SHP77 (cell line): ENCODE measurements at places on chromosomes 7 and 10.
A peak's percentile ranks its signal among the peaks of the same experiment; 100 is the strongest.

DNA sequence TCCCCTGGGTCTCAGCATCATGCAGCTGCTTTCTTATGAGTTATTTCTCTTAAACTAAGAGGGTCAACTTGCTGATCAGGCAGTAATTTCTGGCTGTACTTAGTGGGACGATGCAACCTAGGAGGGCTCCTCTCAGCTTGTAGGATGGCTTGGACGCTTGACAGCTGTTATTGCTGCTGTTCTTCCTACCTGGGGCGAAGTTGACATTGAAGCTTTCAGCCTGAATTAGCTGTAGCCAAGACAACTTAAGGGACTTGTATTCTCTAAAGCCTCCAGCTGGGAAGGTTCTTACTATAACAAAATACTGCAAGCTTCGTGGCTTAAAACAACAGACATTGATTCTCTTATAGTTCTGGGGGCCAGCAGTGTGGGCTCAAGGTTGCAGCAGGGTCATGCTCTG, 224.9 kb downstream of the ACTR3B start:
- DNase-seq = no peak

- peak; percentile 64 for DNase-seq
Measured at GRCh38 chr10:112490545-112490944, 43.5 kb downstream of the VTI1A start.

DNA sequence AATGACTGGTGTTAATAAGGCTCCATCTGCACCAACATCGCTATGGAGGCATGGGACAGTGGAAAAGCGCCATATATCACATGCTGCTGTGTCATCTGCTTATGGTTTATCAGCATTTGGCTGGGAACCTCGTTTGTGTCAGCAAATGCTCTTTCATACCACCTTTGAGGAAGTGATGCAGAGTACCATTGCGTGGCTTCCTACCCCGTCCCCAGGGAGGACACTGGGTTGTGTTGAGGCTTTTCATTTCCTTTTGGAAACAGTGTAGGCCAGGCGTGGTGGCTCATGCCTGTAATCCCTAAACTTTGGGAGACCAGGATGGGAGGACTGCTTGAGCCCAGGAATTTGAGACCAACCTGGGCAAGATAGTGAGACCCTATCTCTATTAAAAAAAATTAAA, 6.8 kb downstream of the TACR2 start:
- no peak for DNase-seq

DNA sequence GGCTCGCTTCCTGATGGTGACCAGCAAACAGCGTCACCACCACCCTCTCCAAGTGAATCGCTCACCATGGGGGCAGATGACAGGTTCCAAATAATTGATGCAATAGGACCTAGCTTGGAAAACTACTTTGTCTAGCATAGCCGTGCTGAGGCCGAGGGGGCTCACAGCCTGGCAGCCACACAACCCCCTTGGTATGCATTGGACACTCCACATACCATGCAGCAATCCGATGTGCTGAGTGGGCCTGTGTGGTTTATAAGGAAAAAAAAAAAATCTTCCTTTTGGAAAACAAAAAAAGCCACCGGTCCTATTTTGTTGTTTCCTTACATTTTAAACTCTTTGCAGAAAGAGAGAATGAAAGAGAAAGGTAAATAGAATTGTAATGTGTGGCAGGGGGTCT, 15.1 kb downstream of the GATA3 start:
- no peak for DNase-seq

GRCh38 chr10:69573056-69573806, at the start of gene NEUROG3:
Gene NEUROG3 (minus strand): TSS chr10:69573422. CDS start chr10:69573043, 379 bp downstream.
- DNase-seq = no peak

- no peak for DNase-seq
Measured at GRCh38 chr7:148871551-148871950, 12.5 kb downstream of the EZH2 start.

- no peak for DNase-seq
Measured at GRCh38 chr7:144584726-144585125, 181.2 kb upstream of the NOBOX start.

DNA sequence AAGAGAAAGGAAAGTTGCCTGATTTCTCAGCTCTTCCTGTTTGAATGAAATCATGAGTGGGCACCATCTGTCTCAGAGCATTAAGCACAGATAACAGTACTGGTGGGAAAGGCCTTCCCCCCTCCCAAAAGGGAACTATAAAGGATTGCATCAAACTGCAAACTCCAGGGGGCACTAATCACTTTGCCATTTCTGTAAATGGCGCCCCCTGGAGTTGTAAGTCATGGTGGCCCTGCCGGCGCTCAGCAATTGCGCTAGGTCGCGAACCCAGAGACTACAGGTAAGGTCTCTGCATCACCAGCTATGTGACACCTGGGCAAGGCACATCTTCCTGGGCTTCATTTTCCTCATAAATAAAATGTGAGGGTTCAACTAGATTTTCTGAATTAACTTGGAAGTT, 11.1 kb downstream of the LRRC4 start:
- no peak for DNase-seq

- DNase-seq = no peak
Measured at GRCh38 chr10:121330563-121330962, 267.7 kb downstream of the FGFR2 start.

DNA sequence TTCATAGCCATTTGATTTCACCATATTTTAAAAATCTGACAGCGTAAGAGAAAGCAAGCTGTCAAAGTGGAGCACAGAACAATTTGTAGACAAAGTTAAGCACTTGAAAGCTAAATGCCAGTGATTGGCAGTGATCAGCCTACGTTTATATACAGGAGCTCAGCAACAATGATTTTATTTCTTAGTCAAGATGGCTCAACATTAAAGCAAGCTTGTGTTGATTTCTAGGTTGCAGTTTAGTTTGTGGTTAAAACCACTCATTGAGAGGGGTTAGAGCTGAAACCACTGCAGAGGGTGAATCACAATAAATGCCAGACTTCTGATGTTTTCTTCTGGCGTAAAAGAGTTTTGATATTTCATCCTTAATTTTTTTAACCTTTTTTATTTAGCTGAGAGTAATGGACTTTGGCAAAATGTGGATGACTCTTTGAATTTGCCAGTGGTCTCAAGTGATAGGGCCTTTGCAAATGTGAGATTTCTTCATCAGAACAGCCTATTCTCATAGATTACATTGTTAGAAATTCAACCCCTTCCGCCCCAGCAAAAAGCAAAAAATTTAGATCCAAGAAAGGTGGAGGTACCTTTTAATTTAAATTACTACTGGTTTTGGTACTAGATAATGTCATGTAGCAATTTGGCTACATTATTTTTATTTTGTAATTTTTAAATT, 73.8 kb downstream of the SHOC2 start:
- no peak for DNase-seq

- DNase-seq = no peak
Measured at GRCh38 chr7:70594170-70594569, 537.8 kb upstream of the GALNT17 start.

- no peak for DNase-seq
Measured at GRCh38 chr7:31023877-31024276, 28.2 kb upstream of the ADCYAP1R1 start.

- peak; percentile 7 for DNase-seq
Measured at GRCh38 chr7:21146642-21147423, 281.1 kb upstream of the SP4 start.

DNA sequence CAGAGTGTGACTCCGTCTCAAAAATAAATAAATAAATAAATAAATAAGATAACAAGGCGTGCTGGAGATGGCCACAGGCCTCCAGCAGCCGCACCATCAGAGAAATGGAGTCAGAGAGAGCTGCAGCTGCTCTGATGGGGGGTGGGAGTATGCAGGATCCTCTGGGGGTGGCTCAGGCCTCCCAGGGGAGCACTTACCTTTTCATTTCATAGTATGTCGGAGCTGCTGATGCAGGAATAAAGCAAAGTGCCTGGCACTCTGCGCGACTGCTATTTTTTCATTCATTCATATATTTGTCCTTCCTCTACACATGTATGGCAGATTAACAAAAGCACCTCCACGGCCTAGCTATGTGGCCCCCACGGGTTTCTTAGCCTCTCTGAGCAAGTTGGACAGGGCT, 175.9 kb downstream of the CUX1 start:
- no peak for DNase-seq

DNA sequence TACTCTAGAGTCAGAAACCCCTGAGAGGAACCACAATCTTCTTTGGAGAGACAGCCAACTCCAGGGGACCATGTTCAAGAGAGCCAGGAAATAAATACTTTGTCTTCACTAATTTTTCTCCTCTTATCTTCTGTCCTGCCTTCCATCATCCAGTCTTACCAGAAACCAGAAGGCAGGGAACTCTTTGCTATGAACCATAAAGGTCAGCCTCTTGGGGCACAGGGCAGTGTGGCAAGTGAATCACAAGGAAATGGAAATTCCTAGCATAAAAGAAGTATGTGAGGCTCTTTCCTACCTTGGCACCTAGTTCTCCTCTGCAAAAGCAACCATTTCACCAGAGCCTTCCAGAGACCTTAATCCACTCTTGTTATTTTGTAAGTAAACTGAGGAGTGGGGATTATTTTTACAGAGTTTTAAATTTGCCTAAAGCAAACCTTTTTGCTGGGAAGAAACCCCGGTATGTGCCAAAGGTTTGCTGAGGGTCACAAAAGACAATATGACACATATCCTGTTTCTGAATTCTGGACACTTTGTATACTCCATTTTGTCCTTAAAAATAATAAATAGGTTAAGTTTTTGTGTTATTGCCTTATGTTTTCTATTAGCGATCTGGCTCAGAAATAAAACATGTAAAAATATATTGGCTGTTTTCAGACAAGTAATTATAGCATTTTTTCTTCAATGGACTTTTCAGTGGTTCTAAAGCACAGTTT, 87.1 kb downstream of the ADAM22 start:
- DNase-seq = no peak

DNA sequence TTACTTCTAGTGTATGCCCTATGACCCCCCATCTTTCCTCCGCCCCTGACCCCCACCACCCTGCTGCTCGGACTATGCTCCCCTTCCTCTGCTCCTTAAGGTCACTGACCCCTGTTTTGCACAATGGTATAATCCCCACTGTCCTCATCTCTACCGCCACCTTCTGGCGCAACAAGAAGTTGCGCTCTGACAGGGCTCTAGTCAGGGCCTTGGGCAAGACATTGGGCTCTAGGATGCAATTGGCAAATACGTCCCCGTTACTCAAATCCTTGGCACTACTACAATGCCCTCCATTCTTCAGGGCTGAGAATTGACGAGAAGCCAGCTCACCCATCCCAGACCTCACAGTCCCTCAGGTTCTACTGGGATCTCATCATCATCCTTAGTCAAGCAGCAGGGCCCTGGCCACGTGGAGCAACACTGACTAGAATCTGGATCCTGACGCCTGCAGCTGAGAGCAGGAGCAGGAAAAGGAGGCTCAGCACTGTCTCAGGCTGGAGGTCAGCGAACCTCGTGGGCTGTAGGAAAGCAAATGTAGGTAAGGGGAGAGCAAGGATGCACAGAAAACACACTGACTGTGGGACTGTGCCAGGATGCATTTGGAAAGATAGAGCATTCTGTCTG, 10.6 kb downstream of the LRIT2 start:
- DNase-seq = no peak

GRCh38 chr10:131312478-131312836, 936 bp upstream of the TCERG1L start:
- no peak for DNase-seq

- DNase-seq = peak; percentile 90
Measured at GRCh38 chr10:97574374-97575126, 2.0 kb downstream of the ANKRD2 start.

- no peak for DNase-seq
Measured at GRCh38 chr7:88117325-88117724, 102.5 kb downstream of the SRI start.

- DNase-seq = no peak
Measured at GRCh38 chr7:85191383-85191782, 4.5 kb upstream of the SEMA3D start.

DNA sequence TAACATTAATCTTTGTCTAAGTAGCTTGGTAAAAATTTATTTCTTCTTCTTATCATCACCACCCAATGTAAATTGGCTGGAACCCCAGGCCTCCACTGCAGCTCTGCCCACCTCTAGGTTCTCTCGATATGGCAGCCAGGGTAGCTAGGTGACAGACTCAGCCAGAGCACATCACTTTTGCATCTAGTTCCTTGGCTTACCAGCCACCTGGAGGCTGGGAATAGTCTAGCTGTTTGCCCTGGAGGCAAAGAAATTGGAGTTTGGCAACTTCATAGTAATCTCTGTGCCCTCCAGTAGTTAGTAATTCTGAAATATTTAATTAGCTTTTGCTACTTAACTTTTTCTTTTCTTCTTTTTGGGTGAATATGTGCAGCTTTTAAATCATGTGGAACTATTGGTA, 9.4 kb downstream of the IFRD1 start:
- DNase-seq = no peak

GRCh38 chr7:114412548-114412947, 2.1 kb upstream of the FOXP2 start:
- DNase-seq = no peak

DNA sequence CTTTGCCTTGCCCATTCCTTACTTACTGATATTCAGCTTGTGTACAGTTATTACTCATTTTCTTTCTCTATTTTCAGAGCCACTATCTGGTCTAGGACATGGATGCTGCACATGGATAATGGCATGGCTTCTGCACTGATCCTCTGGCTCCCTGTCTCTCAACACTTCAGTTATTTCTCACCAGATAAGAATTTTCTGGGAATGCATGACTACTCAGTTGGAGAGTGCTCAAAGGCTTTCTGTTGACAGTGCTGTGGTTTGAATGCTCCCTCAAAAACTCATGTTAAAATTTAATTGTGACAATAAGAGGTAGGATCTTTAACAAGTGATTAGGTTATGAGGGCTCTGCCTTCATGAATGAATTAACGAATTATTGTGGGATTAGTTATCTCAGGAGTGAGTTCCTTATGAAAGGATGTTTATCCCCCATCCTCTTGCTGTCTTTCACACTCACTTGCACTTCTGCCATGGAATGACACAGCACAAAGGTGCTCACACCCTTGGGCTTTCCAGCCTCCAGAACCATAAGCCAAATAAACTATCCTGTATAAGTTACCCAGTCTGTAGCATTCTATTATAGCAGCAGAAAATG, 16.1 kb upstream of the PIK3CG start:
- no peak for DNase-seq

DNA sequence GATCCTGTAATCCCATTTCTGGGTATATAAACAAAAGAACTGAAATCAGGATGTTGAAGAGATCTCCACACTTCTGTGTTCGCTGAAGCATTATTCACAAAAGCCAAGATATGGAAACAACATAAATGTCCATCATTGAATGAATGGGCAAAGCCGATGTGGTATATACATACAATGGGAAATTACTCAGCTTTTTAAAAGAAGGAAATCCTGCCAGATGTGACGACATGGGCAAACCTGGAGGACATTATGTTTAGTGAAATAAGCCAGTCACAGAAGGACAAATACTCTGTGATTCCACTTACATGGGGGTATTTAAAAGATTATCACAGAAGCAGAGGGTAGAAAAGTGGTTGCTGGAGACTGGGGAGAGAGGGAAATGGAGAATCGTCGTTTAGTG, 23.9 kb upstream of the FAM107B start:
- no peak for DNase-seq

DNA sequence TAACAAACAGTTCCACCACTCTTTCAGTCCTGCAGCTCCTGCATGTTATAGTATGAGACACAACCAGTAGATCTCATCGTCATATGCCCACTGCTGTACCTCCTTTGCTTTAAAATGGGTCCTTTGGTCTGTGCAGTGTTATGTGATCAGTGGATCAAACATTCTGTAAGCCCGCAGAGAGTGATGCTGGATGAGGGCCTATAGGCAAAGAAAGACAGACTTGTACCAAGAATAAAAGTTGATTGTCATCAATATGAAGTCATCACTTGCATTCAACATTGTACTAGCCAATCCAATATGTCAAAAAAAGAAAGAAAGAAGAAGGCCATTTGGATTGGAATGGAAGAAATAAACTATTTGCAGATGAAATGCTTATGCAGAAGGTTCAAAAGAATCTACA, 79.8 kb upstream of the PHYHIPL start:
- no peak for DNase-seq

GRCh38 chr10:114767101-114767985, 54.2 kb upstream of the FHIP2A start:
- no peak for DNase-seq
